ENCODE measurements at places on chromosomes 4 and X.

GRCh38 chr4:77145842-77146185 lies 11.2 kb upstream of the CCNG2 start:
- DNase-seq = no peak

GRCh38 chr4:13546941-13547484 lies 2.7 kb upstream of the NKX3-2 start:
- DNase-seq = no peak

DNA sequence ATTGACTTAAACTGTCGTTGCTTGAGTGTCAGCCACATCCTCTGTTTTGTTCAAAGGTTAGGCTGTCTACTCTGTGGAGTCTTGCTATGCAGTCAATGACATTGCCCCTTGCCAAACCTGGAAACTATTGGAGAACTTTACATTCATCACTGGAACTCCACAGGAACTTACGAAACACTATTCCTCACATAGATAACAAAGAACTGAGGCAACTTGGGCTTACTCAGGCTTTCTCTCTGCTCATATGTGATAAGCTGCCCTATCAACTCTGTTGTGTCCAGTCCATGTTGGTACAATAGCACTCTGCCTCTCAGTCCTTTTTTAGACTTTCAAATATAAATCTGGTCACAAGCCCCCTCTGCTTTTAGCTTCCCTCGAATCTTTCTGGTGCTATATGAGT lies 9.4 kb downstream of the NPY5R start:
- DNase-seq = no peak

DNA sequence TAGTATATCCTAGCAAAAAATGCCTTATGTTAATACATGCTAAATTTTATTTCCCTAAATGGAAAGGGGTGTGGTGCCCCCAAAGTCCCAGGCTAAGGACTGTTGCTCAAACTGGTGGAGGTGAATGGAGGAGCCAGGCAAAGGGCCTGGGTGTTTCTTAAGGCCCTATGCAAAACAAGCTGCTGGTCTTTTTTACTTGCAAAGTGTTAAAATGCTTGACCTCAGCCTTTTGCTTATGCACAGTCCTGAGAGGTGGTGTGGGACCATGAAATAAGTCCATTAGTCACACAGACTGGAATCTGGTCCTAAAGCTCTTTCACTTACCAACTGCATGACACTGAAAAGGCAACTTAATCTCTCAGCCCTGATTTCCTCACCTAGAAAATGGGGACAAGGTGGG lies 223.5 kb upstream of the MBNL3 start:
- DNase-seq = no peak

DNA sequence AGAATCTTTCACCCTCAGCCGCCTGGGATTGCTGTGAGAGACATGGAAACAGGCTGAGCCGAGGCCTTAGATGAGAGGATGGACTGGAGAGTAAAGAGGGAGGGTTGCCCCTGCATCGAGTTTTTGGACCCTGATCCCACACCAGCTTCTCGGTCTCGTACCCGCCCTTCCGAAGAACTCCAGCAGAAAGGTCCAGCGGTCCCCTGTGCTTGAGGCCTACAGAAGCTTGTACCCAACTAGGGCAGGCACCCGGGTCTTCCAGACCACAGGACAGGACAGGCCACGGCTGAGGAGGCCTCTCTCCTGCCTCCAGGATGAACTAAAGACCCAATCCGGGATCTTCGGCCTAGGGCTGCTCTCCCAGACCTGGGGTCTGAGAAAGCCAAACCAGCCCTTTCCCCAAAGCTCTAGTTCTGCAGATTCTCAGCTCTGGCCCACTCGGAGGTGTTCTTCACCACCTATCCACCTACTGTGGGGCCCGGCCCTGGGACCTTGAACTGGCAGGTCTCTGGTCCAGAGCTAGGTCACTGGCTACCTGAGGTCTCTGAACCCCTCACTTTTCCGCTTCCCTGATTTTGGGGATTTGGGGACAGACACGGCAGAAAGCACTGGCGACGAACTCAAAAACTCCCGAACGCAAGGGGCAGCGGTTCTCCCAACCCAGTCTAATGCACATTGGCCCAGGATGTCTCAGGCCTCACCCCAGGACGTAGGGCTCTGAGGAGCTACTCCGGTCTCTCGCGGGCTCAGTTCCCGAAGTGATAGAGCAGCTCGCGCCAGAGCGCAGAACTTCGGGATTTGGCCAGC lies 1.1 kb downstream of the NKX3-2 start:
- DNase-seq = no peak

DNA sequence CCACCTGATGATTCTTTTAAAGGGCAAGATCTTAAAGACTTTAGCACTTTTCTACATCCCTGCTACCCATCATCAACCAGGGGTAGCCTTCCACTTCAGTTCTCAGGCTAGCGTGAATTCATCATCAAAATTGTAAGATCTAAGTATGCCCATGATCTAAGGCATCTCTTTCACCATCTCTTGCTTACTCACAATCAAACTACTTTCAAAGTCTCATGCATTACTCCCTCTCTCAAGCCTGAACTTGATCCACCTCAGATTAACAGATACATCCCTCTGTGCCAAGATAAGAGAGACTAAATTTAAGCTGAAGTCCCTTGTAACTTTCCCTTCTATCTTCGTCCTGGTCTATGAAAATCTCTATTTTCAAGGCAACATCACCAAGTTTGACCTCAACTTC lies 62.8 kb downstream of the DHX15 start:
- DNase-seq = no peak

DNA sequence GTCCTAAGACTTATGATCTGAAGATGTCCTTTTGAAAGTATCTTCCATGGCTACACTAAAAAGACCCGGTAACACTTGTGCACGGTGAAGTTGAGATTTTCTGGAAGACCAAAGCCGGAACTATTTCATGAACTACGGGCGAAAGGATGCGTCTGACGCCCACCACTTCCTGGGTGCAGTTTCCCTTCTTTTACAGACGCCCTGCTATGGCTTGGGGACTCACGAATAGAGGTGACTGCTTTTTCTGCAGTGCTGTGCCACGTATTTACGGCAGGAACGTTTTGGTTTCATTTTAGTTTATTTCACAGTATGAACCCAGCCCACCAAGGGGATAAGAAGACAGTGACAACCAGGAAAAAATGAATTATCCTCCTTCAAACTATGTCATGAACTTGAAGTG lies 180.4 kb downstream of the AFAP1 start:
- peak; percentile 46 for DNase-seq

GRCh38 chr4:7781993-7782392 lies 157.7 kb downstream of the AFAP1 start:
- no peak for DNase-seq

- DNase-seq = no peak
Measured at GRCh38 chr4:123116412-123116811, 194.0 kb upstream of the NUDT6 start.

DNA sequence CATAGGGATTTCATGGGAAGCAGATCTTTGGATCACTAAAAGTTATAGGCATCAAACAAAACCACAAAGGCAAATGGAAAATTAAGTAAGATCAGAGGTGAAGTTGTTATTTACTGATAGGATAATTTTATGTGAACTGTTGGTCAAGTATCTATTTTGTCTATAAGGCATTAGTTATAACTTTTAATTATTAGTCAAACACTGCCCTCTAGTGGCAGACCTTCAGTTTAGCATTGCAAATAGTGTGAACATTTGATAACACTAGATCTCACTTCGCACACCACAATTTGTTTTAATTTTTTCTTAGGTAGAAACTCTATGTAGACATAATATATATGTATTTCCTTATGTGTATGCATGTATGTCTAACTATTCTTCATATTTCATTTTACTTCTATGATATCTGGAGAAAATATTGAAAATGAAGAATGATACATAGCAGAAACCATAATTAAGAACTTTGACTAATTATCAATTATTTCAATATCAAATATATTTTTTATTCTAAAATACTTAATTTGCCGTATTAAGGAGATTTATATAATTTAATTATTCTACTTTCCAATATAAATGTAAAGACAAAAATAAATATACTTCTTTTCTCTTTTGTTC lies 214.5 kb upstream of the TACR3 start:
- peak; percentile 10 for DNase-seq

DNA sequence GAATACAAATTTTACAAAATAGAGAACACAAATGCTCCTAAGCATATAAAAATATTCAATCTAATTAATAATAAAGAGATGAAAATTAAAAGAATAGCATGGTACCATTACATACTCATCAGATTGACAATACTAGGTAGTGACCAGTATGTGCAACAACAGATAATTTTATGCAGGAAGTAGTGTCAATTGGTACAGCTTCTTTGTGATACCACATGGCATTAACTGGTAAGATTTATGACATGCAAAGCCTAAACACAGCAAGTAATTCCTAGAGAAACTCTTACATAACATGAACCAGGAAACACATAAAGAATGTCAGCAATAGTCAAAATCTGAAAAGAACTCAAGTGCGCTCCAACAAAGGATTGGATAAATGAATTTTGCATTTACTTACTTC lies 26.3 kb downstream of the CXCL2 start:
- no peak for DNase-seq

DNA sequence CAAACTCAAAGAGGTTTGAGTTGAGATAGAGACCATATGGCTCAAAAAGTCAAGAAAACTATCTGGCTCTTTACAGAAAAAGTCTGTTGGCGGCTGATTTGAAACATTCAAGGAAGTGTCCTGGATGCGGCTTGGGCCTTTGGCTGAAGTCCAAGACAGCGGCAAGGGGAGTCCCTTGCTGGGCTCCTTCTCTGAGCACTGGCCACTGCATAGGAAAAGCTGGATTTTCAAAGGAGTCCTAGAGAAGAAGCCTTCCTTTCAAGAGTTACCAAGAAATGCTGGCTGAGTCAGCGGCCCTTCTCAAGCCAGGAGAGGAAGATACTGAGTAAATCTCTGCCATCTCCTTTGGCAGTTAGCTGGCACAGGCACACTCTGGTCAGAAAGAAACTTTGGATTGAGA lies 12.1 kb downstream of the APLN start:
- no peak for DNase-seq

DNA sequence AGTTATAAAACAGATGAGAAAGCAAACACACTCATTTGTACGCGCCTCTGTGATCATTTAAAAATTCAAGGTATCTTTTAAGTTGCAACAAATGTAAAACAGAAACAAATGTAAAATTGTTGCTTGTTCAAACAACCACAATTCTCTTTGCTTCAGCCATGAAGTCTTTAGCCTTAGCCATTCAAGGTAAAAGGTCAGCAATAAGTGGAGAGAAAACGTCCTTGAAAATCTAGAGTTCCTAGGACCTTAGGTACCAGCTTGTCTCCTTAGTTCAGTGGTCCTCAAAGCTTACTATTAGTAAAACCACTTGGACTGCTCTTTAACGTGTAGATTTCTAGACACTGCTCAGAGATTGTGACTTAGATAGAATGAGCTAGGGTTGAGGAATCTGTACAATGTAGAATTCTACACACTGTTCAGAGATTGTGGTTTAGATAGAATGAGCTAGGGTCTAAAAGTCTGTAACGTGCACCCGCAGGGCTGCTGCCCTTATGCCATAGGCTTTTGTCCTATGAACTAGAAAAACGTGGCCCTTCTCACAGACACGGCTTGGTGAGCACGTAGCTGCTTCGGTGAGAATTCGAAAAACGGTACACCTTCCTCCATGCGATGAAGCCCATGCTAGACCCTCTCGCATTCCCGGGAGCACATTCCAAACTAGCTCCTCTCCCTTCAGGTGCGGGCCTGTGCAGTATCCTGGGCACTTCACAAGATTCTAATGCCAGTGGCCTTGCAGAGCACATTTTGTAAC lies 1.7 kb downstream of the PLAC8 start:
- no peak for DNase-seq

DNA sequence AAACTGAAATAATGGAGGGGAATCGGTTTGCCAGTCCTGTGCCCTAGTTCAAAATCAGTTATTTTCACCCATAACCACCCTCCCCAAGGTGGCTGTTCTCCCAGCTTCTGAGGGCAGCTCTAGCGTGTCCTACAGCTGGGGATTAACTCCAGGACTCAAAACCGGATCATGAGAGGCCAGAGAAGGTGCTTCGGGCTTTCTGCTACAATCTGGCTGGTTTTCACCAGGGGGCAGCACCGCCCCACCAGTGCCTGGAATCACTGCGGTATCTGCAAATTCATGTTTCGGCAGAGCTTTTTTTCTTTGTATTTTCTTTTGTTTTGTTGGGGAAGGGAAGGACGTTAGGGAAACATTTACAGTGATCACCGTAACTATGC lies 28.4 kb downstream of the PDHA1 start:
- peak; percentile 15 for DNase-seq

GRCh38 chr4:81724925-81725329 lies 253.2 kb upstream of the RASGEF1B start:
- DNase-seq = peak; percentile 5

GRCh38 chrX:78326401-78326800 lies 1.0 kb downstream of the CYSLTR1 start:
- no peak for DNase-seq

GRCh38 chrX:31320740-31321139 lies 248.9 kb upstream of the FTHL17 start:
- no peak for DNase-seq

DNA sequence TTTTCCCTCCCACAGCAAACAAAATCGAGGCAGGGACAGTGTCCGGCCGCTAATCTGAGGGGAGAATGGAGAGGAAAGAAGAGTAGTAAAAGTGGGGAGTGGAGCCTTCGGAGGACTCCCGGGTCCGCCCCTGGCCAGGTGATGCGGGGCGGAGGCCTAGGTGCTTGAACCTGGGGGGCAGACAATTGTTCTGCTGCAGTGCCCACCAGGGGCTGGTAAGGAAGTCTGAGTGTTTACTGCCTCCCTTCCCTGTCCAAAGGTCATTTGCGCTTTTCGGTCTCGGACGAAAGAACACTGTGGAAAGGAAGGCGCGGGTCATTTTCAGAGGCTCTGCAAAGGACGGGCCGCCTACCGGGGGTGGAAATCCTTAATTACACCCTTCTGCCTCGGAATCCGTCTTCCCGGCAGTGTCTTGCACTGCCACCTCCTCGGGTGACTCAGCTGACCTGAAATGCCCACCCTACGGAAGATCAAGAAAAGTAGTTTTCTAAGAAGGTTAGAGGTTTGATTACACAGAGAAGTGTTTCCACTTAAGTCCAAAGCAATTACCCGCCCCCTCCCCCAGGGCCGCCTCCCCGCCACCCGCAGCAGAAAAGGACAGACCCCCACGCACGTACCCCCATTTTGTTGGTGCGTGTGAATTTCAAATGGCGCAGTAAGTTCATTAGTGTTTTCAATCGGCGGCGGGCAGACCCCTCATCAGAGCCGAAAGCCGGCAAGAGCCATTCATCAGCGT lies 99.9 kb upstream of the TENM3 start:
- DNase-seq = no peak

GRCh38 chrX:1239681-1240142 lies 27.3 kb upstream of the CRLF2 start:
- no peak for DNase-seq

DNA sequence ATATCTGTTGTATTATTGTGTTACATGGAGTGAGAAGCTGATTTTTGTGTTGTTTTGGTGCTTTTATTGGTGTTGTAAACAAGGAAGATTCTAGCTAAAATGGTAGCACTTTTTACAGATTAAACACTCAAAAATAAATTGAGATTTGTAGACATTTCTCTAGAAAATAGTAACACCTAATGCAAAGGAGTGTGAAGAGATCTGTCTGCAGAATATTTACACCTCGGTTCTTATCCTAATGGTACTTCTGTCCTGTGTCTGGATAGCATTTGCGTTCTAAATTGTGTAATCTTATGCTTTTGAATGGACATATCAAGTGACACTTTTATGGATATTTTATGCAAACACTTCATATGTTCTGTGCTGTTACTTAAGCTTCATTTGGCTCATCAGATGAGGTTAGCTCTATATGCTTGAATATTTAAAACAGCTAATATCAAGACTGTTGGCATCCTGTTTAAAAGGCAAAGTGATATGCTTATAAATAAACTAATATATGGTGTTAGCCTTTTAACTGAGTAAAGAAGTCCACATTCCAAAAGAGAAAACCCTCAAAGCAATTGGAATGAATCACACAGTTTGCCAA lies 6.0 kb downstream of the PCDH7 start:
- DNase-seq = no peak
